ENCODE measurements at places on chromosomes 2 and 18.
A peak's percentile ranks its signal among the peaks of the same experiment; 100 is the strongest.

DNA sequence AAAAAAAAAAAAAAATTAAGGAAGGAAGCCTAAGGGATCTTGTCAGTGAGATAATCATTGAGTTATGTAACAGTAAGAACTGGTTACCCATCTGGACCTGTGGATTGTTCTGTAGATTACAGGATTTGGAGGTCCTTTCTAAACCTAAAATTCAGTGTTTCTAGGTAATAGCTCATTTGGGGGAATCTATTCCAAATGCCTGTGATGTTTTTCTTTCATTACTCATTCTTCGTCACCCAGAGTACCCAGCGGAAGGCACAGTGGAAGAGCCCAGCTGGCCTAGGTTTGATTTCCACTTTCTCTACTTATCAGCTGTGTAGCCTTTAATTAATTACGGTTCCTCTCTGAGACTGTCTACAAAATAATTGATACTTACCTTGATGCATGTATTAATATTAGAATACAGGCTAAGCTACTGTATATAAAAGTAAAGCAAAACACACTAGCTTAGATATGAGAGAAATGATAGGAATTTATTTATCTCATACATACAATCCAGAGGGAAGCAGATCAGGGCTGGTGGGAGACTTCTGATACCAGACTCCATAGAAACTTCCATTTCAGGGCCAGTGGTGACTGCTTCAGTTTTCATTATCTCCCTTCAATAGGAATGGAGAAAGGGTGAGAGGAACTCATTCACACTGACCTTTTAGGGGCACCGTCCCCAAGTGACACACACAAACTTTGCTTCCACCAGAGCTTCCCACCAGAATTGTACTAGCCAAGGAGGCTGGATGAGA is 115.8 kb upstream of the NOSTRIN start:
- DNase-seq, result no peak

DNA sequence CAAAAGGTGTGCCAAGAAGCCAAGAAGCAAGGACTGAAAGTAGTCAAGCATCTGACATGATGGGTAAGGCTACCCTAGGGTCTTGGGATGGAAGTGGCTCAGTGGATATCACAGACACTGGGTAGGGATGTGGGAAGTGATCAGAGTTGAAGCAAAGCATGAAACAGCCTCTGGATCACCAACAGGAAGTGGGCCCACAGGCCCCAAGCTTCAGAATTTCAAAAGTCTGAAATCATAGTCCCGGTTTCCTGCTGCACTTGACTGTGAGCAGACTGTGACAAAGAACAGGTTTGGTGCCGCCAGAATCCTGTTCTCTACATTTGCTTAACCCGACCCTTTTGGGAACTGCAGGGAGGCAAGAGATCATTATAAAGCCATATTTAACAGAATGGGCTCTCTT is 57.4 kb downstream of the SP100 start:
- DNase-seq, result peak; percentile 40

DNA sequence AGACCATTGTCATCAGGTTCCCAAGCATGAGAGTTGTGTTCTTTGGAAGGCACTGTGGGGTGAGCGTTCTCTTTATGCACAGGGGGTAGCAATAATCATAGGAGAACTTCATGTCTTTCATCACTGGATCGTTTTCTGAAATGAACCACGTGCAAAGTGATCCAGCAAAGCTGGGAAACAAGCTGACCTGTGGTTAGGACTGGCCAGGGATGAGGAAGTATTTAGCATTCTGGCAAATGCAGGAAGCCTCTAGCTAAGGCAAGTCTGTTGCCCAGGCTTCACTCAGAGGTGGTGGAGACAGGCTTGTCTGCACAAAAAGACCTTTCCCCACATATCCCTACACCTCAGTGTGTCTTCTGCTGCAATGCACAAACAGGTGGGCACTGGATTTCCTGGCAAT is 58.6 kb downstream of the MMADHC start:
- no peak for DNase-seq

GRCh38 chr2:8285081-8285480 is 396.8 kb upstream of the ID2 start:
- no peak for DNase-seq

GRCh38 chr2:207465894-207466293 is 63.9 kb upstream of the CREB1 start:
- DNase-seq, result no peak

DNA sequence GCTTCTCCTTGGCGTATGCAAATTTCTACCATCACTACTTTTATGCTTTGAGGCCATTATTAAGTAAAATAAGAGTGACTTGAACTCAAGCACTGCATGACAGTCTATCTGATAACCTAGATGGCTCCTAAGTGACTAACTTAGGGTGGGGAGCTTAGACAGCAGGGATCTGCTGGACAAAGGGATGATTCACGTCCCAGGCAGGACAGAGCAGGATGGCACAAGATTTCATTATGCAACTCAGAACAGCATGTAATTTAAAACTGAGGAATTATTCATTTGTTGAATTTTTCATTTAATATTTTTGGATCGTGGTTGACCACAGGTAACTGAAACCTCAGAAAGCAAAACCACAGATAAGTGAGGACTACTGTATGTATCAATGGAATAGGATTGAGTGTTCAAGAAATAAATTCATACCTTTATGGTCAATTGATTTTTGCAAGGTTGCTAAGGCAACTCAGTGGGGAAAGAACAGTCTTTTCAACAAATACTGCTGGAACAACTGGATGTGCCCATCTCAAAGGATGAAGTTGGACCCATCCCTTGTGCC is 115.3 kb downstream of the MBD2 start:
- DNase-seq, result no peak

DNA sequence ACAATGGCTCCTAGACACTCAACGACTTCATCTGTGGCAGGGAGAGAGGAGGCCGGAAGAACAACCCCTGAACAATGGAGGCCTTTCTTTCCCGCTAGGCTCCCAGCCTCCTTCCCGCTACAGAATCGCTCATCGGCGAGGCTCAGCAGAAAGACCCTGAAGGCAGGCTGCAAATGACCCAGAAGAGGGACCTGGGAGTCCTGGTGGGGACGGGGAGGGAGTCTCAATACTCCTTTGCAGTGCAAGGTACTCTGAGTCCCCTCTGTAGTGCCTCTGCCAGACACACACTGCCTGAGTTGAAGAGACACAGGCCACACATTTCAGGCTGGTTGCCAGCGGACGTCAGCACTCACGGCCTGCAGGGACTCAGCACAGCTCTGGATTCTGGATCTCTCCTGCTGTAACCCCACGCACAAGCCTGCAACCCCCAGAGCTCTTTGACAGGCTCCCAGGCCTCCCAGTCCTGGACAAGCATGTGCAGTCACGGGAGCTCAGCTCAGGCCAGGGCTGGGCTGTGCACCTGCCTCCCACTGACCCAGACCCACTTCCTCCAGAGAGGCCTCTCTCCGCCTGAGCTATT is 6.1 kb downstream of the GPR17 start:
- DNase-seq, result no peak

DNA sequence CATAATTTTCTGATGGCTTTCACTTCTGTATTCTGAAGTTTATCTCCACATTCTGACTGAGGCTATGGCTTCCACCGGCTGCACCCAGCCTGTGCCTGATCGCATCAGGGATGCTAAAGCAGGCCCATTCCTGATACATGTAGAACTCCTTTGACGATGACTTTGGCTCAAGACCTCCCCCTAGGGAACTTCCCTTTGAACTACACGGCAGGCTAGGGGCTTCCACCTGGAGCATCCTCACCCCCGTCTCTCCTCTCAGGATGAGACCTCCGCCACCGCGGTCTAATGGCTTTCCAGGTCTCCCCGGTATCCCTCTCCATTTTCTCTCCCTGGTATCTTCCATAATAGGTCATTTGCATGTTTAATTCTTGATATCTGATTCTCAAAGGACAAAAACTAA is 214.9 kb upstream of the CHST9 start:
- no peak for DNase-seq

DNA sequence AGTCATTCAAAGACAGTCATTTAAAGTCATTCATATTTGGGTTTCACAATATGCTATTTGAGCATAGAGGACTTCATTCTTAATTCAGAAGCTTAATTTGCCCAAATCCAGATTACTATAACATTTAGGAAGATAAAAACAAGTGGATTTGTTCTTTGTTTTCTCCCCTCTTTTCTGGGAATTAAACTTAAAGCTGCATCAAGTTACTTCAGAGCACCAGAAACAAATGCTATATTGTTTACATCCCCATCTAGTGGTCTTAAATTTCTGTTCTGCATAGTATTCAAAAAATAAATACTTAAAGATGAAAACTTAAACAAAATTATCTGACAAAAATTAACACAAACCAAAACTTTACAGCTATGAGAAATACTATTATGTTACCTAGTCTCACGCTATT is 34.7 kb upstream of the MARCHF7 start:
- no peak for DNase-seq

- no peak for DNase-seq
Measured at GRCh38 chr2:158723181-158723838, 71.8 kb upstream of the DAPL1 start.

GRCh38 chr2:37616677-37617005 is 54.8 kb downstream of the CDC42EP3 start:
- DNase-seq, result no peak

GRCh38 chr2:224033601-224034000 is 5.5 kb downstream of the SERPINE2 start:
- DNase-seq, result no peak

DNA sequence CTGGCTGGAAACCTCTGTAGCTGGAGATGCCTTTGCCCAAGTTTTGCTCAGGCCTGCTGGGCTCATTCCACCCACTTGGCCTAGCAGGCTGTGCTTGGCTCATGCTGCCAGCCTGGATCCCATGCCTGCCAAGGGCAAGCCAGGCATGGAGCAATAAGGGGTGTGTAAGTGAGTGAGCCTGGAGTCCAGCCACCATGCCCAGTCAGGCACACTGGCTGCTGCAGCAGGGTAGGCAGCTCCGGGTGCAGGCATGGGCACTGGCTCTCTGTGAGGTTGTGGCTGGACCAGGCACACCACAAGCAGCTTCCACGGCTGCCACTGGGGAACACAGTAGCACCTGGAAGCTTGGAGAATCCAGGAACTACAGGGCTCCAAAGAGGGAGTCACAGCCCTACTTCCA is 147.7 kb upstream of the HS6ST1 start:
- no peak for DNase-seq

DNA sequence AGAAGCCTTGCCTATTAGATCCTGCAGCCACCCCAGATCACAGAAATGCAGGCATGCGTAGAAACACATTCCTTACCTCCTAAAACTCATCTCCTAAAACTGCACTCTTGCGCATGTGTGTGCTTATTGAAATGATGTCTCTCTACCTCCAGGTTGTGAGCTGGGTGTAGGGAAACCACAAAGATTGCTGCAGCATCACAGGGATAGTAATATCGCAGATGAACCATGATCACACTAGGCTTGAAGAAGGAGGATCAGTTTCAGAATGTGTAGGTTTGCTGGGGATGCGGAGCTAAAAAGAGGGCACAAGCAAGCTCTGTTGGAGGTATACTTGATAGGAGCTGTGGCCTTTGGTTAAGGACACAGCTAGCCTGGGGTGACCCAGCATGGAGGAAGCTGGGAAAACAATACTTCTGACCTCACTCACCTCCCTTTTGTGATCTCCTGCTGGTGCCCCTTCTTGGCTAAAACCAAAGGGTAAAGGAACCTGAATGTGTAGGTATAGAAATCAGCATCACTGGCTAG is 118.8 kb downstream of the SETBP1 start:
- no peak for DNase-seq

DNA sequence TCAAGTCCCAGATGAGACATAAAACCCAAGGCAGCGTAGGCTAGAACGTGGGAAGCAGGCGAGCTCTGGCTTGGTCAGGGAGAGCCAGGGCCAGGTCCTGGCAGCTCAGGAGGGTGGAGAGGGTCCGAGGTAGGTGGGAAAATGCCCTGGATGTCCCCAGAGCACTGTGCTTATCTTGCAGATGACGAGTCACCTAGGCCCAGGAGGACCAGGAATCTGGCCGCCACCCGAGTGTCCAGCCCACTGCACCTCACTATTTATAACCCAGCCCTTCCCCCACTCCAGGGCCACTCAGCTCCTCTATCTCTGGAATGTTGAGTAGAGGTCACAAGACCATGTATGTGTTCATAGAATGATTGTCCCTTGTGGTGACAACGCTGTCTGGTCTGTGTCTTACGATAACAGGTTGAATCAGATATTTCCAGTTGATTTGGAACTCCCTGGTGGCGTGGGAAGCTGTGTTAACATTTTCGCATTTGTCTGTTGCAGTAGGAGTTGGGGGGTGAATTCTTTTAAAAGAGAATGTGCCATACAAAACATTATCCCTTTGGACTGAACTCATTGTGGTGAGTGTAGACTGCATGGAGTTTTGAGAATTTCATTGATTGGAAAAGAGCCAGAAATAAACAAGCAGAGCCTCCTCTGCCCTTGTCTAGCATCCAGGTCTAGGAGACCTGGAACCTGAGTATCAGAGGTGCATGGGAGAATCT is 47.5 kb downstream of the EMILIN2 start:
- no peak for DNase-seq

GRCh38 chr2:108240966-108241365 is 1.2 kb downstream of the SULT1C3 start:
- DNase-seq, result no peak

DNA sequence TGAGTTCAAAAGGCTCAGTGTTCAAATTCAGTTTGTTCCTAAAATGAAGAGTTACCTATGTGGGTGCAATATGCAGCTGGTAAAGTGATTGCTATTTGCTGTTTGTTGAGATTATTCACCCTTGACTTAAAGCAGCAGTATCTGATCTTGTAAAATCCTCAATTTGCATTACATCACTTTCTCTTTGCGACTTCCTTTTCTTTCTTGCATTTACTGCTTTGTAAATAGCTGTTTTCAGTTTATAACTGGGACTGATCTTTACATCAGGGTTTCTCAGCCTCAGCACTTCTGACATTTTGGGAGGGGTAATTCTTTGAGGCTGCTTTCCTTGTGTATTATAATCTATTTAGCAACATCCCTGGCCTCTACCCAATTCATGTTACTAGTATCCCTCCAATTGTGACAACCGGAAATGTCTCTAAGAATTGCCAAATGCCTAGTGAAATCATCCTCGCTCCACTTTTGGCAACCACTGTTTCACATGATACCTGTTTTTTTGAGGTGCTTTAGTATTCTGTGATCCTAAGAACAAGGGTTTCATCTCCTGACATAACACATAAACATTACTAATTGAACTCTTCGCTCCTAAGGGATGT is 12.1 kb upstream of the ERCC3 start:
- no peak for DNase-seq

- DNase-seq, result no peak
Measured at GRCh38 chr18:61209801-61210200, 123.4 kb upstream of the CDH20 start.
